ENCODE measurements at places on chromosomes 13 and 19.

DNA sequence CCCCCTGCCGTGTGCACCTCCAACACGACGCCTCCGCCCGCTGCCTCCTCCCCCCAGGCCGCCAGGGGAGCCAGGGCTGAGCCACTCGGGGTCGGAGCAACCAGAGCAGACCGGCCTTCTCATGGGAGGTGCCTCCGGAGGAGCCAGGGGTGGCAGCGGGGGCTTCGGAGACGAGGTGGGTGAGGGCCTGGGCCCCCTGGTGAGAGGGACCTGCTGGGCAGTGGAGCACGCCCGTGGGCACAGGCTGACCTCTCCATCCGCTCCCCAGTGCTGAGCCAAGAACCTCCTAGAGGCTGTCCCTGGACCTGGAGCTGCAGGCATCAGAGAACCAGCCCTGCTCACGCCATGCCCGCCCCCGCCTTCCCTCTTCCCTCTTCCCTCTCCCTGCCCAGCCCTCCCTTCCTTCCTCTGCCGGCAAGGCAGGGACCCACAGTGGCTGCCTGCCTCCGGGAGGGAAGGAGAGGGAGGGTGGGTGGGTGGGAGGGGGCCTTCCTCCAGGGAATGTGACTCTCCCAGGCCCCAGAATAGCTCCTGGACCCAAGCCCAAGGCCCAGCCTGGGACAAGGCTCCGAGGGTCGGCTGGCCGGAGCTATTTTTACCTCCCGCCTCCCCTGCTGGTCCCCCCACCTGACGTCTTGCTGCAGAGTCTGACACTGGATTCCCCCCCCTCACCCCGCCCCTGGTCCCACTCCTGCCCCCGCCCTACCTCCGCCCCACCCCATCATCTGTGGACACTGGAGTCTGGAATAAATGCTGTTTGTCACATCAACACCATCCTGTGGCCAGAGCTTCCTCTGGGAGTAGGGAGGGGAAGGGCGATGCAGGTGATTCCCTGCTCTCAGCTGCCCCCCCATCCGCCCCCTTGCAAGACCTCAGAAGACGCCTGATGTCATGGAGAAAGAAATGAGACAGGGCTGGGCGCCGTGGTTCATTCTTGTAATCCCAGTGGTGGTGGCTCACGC, 12.0 kb downstream of the BCAM start:
- peak; percentile 58 for DNase-seq

- DNase-seq, result no peak
Measured at GRCh38 chr19:50191216-50191615, 12.2 kb upstream of the MYH14 start.

GRCh38 chr19:51461723-51462161, 3.5 kb upstream of the SIGLEC8 start:
- no peak for DNase-seq

DNA sequence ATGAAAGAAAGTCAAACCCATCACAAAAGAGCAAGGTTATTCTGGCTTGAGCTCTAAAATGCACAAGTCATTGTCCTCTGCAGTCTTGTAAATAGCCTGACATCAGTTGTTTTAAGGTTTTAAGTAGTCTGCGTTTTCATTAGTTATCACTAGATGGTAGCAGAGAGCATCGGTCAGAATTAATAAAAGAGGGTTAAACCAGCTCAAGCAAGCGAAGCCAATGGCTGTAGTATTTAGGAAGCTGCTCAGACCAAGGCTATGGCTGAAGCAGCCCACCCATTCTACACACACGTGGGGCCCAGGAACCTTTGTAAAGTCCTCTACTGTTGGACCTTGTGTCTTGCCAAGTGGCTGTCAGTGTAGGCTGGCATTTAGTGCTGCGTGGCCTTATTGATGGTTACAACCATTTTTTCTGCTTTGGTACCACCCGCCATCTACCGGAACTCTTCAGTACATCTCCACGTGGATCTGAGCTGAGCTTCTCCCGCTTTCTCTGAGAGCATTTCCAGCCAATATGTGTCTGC, 13.3 kb upstream of the ZNF57 start:
- DNase-seq, result no peak

All from thoracic aorta (tissue), 2 donors.